NCI-H524 (cell line): ENCODE measurements at places on chromosomes 1 and 21.

DNA sequence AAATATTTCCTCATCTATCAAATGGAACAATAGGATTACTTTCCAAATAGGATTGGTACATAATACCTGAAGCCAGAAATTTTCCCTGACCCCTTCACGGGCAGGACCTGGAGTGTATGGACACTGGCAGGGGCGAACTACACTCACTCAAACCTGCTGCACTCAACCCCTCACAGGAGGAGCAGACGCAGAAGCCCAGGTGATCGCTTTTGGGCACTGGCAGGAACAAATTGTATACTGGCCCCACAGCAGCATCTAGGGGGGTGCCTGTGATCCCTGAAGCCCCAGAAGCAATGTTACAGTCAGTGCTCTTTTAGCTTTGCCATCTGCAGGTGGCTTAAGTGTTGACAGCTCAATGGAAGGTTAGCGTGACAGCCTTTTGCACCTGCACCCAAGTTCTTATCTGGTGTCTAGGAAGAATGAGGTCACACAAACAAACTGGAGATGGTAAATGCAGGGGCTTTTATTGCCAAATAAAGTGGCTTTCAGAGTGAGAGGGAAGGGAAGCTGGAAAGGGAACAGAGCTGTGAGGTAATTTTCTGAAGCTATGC lies 199.2 kb upstream of the NEGR1 start:
- no peak for DNase-seq

GRCh38 chr1:181105134-181106021 lies 16.9 kb downstream of the IER5 start:
- DNase-seq, result peak; percentile 90

GRCh38 chr1:15975358-15975804 lies 520 bp downstream of the ZBTB17 start:
- no peak for DNase-seq

GRCh38 chr1:115314765-115315164 lies 23.3 kb downstream of the NGF start:
- no peak for DNase-seq

- DNase-seq, result no peak
Measured at GRCh38 chr1:58812926-58813325, 29.1 kb upstream of the JUN start.

GRCh38 chr1:87963556-87963955 lies 634.9 kb downstream of the LMO4 start:
- no peak for DNase-seq

- no peak for DNase-seq
Measured at GRCh38 chr1:107181253-107181969, 40.6 kb downstream of the NTNG1 start.

DNA sequence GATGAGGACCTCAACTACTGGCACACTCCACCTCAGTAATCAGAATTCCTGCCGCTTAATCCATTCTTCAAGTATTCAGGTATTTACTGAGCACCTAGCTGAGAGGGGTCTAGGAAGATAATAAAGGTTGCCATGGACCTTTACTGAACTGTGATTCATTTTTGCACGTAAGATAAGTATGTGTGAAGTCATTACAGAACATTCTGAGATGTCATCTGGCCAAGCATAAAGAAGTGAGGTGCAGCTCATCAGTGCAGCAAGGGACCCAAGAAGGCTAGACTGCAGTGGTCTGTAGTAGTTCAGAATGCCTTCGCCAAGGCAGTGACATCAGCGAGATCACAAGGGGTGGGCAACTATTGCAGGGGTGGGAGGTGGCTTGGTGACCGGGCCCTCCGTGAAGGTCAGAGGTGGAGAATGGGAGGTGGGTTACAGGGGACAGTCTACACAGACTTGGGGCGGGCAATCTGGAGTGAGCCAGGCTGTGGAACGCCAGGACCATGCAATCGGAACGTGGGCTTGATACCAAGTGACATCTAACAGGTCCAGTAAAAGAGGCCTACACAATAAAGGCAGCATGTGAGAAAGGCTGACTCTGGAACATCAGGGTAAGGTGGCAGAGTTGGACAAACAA lies 107.4 kb downstream of the SLC45A1 start:
- DNase-seq, result no peak

DNA sequence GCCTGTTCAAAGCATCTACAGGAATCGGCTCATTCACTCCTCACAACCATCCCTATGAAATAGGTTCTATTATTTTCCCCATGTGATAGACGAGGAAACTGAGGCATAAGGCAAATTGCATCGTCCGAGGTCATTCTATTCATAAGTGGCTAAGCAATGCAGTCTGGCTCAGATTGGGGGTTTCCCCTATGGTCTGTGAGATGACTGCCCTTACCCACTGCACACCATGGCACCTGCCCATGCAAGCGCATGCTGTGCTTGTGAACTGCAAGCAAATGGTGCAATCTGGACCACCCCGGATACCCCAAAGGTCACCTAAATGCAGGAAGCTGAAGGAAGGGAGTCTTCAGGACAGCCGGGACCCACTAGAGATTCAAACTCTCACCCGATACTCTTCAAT lies 123.4 kb upstream of the SOD1 start:
- DNase-seq, result no peak

- no peak for DNase-seq
Measured at GRCh38 chr1:60041783-60042182, 31.8 kb downstream of the C1orf87 start.

GRCh38 chr1:117634631-117635030 lies 28.8 kb downstream of the TENT5C start:
- DNase-seq, result no peak

DNA sequence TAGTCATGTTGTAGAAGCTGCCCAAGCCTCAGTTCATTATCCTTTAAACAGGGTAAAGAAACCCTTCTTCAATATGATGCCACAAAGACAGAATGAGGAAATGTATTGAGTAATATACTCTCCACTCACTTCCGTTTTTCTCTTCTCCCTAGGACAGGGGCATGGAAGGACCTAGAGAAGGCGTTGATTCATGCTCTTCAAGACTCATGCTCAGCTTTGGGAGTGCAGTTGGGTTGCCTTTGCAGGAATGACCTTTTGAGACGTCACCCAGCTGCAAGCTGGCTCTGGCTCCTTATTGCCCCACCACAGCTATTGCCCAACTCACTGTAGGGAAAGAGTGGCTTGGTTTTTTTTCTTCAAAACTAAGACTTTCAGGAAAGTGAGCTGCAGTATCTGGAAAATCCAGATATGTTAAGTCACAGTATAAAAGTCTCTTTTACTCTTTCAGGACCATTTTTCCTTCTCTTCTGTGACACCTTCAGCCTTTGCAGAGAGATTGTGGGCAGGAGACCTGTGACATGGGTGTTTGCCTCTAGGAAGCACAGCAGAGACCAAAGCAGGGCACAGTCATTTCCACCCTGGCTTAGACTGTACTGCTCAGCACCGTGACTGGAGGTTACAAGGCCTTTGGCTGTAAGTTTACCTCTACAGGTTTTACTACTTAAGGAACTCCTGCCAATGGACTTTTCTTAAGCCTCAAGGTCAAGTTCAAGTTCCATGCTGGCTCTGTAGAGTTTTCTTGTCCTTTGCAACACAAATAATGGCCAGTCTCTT lies 39.5 kb downstream of the XCL2 start:
- DNase-seq, result no peak

GRCh38 chr1:43036932-43037331 lies 78.3 kb upstream of the SLC2A1 start:
- no peak for DNase-seq

DNA sequence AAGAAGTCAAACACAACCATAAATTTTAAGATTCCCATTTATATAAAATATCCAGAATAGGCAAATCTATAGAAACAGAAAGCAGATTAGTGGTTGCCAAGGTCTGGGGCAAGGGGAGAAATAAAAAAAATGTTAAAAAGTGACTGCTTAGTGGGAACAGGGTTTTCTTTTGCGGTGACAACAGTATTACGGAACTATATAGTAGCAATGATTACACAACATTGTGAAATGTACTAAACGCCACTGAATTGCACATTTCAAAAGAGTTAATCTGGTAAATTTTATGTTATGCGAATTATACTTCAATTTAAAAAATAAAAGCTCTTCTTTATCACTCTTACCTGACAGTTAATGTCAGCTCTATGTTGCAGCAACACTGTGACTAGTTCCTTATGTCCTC lies 105.2 kb downstream of the ACBD6 start:
- no peak for DNase-seq

DNA sequence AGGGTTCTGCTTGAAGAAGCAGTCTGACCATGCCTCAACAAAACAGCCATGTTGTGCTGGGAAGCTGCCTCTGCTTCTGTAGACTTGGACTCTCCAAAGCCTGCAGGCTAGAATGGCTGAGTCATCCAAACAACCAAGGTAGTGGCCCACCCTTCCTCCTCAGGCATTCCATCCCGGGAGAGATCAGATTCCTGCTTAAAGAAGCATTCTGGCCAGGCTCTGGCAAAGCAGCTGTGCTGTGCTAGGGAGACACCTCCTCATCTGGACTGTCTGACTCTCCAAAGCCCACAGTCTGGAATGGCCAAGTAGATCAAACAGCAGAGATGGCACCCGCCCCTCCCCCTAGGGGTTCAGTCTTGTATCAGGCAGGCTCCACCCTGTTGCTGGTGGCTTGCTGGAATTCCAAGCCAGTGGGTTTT lies 38.3 kb upstream of the F3 start:
- no peak for DNase-seq
